Prostate gland (tissue), 2 donors: ENCODE measurements at places on chromosomes 3 and 15. TPM values are rescaled to one million over a fixed set of nuclear protein-coding genes. Genes with fewer than 3 reads are reported as not detected.

GRCh38 chr15:98035577-98036010, 75.1 kb downstream of the ARRDC4 start:
- no peak for DNase-seq

DNA sequence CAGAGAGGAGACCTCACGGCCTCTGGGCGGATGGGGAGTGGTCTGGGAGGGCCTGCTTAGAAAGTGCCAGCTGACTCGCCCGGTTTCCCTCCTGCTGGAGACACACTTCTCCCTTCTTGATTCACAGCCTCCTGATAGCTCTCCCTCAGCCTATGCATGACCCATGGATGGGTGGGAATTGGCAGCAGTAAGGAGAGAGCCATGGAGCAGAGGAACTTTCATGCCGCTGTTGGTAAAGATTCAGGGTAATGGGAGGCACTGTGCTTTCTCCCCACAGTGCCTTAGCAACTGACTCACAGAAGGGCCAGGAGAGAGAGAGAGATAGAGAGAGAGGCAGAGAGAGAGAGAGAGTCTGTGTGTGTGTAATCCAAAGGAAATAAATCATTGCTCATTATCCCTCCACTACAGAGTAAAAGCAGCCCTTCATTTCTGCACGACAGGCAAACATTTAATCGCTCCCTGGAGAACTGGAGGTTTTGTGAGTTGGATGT, 82.8 kb downstream of the SEMA5B start:
- DNase-seq: no peak

DNA sequence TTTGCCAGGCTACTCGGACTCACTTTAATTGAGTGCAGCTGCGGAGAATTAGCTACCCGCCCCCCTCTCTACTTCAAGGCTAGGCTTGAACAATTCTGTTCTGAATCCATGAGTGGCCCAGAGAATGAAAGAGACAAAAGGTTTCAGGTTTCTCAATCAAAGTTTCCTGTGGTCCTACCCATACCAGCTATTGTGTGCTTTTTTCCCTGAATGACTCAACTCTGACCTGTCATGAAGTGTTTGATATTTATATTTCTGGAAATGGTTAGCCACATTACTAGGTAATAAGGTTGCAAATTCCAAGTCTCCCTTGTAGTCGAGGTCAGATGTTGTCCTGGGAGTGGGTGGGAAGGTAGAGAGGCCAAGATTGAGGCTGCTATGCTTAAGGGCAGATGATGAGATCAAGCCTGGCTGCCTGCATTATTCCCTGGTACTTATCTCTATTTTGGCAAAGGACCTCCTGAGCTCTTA, 392.7 kb upstream of the TBL1XR1 start:
- no peak for DNase-seq

Gene DUOXA2
- total RNA-seq: not detected

Gene ADAMTSL3
- 25.2 TPM for total RNA-seq
